ENCODE measurements at places on chromosomes 5 and 9.

GRCh38 chr9:134259708-134260107 lies 66.5 kb upstream of the RXRA start:
- DNase-seq: no peak

GRCh38 chr9:137165250-137165836 lies 4.5 kb downstream of the LRRC26 start:
- no peak for DNase-seq

GRCh38 chr5:17228821-17229291 lies 11.4 kb downstream of the BASP1 start:
- no peak for DNase-seq

- no peak for DNase-seq
These were observed 21.5 kb downstream of the SARDH start for GRCh38 chr9:133716564-133717112.

DNA sequence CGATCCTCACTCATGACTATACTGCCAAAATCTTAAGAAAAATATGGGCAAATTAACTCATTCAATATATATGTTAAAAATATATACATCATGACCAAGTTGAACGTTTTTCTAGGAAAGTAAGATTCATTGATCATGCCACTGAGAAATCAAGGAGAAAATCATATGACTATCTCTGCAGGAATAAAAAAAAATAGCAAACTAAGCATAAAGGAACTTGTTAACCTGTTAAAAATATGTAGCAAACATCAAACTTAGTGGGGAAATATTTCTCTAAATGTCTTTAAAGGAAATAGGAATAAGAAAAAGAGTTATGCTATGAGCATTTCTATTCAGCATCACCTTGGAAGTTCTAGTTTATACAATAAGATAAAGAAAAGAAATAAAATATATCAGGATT lies 302.4 kb downstream of the GLIS3 start:
- DNase-seq: no peak
